ENCODE measurements at places on chromosomes 12 and 14.
A peak's percentile ranks its signal among the peaks of the same experiment; 100 is the strongest.

- DNase-seq = peak; percentile 84
Observed at GRCh38 chr12:6226002-6226678, 25.9 kb downstream of the CD9 start.

DNA sequence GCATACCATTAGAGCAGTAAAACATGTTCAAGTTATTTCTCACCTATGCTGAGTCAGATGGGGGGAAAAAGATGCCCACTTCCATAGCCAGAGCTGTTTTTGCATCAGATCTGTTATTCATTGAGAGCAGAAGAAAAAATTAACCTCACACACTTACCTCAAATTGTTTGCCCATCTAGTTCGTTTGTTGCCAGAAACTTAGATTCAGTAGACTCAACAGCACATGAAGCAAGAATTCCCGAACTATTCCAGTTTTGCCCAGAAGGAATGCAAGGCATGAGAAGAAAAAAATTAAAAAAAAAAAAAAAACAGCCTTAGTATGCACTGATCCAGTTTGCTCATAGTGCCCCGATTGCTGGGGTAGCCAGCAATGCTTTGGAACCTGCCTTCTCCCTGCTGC lies 12.4 kb upstream of the DPF3 start:
- DNase-seq = no peak

GRCh38 chr12:100453951-100454350 lies 19.7 kb upstream of the NR1H4 start:
- DNase-seq = no peak

DNA sequence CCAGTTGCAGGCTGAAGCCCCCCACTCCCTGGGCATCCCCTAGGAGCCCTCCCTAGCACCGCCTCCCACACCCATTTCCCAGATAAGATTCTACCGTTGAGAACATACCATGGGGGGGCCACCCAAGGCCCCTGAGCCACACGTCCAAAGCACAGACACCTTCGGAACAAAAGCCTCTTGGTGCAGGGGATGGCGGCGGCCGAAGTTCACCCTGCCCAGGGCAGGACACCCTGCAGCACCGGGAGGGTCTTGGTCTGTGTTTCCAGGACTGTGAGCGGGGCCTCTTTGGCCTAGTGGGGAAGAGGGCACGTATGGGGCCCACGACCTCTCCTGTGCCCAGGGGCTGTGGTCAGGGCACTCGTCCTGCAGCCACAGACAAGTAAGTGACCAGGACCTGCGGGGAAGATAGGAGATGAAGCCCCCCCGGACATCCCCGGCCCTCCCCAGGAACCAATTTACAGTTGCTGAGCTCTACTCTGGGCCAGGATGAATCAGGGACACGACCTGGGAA lies 154.3 kb upstream of the C14orf180 start:
- DNase-seq = no peak

DNA sequence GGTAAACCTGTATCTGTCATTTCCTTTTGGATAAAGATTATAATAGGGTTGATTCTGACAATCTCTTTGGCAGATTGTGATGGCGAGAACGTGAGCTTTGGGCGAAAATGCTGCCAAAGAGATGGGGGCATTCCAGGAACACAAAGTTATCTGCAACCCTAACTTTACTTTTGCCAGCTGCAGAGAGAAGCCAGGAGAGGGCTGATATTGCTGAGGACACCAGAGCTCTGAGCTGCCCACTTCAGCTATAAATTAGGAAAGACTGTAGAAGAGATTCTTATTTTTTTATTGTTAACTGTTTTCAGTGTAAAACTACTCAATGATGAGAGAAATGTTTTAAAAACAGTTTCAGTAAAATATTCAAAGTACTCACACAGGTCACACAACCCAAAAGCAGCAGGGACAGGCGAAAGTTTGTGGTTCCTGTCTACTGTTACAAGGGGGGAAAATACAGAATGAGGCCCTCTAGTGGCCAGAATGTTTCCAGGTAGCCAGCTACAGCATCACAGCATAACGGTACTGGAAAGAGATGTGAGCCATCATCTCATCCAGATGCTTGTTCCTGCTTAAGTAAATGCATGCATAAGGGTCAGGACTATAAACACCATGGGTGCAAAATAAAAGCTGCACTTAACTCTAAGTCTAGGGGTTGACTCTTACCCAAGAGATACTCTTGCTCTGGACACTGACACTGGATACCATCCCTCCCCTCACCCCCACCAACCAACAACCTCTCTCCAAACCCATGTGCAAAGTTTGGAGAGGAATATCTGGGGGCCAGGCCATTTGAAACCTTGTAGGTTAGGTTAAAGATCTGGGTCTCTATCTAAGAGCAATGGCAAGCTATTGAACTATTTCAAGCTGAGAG lies 498.4 kb downstream of the RMST start:
- DNase-seq = no peak

GRCh38 chr12:64699504-64700115 lies 59.6 kb downstream of the GNS start:
- no peak for DNase-seq

- DNase-seq = no peak
Observed at GRCh38 chr14:61152851-61153364, 128.2 kb downstream of the TMEM30B start.
